ENCODE measurements at places on chromosomes 7 and 10.
A peak's percentile ranks its signal among the peaks of the same experiment; 100 is the strongest.

DNA sequence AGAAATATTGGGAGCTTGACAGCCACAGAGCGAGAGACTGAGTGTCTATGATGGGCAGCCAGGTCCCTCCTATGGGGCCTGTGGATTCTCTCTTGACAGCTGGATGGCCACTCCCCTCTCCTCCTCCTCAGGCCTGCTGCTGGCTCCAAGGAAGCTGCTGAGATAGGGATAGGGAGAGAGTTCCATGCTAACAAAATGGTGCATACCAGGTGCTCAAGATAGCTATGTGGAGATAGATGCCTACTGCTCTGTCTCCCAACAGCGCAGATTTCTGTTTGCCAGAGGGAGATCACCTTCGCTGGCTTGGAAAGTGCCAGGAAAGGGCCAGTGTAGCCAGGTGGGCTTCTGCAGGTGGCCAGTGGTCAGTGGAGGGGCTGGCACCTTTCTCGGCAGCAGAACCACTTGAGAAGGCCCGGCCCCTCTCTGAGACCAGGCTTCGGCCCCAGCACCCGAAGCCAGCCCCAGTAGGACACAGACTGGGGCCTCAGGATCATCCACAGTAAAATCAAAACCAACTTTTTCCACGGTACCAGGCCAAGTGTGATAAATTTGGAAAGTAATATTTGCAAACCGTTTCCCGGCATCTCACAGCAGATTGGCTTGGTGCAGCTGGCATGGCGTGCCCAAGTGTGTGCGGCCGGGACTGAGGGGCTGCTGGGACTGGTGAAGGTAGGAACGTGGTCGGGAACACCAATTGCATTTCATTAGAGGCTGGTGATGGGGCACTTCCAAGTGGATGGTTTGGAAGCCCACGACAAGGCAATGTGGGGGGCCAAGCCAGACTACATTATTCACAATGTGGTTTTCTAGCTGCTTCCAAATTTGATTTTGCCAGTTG is 139.6 kb downstream of the PTPN20 start:
- DNase-seq = no peak

DNA sequence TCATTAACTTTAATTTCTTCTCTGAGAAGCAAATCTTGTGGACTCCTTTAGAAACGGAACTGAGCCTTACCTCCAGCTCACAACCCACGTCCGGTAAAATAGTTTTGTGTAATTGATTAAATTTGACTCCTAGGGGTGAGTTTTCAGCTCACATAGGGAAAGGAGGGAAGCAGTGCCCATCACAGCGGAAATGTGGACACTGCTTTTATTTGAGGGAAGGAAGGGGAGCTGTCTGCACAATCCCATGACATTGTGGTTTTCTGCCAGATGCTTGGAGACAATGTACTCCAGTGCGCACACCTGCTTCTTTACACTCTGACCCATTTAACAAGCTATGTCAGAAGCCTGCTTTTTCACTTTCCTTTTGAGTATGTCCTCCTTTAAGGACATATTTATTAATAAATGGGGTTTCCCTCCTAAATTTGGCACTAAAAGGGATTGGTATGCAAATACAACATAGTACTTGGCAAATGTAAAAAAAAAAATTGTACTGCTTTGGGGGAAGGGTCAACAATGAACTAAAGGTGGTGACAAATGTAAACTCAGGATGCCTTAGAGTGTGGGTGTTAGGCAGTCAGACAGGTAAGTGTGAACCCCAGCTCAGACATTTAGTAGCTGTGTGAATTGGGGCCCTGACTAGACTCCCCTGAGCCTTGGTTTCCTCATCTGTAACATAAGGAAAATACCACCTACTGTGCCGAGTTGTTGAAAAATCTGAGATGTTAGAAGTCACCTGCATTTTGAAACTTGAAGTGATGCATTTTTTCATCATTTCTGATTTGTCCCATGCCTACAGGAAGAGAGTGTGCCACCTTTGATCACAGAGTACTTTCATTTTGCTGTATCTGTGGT is 90.2 kb upstream of the KLF6 start:
- no peak for DNase-seq

DNA sequence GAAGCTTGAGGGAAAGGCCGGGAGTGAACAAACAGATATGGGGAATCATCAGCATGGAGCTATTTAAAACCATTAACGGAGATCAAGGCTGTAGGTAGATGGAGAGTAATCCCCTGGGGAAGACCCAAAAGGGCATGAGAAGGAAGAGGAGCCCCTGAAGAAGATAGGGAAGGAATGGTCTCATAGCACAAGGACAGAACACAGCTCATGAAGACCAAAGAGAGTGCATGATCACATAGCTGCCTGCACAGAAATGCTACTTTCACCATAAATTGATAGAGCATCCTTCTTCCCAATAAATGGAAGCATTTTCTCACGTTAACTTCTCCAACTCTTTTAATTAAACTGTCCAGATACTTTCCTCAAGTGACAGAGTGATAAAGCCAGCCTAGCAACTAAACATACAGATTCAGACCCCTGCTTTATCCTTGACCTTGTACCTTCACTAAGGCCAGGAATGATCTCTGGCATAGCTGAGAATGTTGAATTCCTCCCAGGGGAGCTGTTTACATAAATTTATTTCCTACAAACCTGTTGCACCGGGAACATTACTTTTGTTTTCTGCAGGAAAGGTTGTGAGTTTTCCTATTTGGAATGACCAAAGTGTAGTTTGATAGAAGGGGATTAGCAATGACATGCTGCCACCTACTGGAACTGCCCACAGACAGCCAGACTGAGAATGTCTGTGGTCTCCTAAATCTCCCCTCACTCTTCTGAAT is 110.8 kb upstream of the LRGUK start:
- DNase-seq = no peak

GRCh38 chr10:47159361-47160260 is 140.4 kb upstream of the GDF10 start:
- DNase-seq = no peak

DNA sequence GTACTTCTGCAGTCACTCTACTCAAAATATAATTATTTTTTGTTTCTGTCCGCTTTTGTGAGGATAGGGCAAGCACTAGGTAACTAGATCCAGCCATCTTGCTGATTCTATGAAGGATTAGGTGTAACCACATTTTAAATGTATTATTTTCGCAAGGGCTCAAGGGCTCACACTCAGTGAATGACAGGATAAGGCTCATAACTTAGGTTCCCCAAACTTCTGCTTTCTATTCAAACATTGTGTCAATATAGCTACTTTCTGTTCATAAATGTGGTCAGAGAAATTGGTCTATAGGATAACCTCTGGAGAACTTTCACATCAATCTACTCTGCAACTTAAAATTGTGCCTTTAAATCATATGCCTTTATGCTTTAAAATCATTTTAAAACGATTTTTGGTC is 1141.2 kb downstream of the SORCS1 start:
- no peak for DNase-seq

DNA sequence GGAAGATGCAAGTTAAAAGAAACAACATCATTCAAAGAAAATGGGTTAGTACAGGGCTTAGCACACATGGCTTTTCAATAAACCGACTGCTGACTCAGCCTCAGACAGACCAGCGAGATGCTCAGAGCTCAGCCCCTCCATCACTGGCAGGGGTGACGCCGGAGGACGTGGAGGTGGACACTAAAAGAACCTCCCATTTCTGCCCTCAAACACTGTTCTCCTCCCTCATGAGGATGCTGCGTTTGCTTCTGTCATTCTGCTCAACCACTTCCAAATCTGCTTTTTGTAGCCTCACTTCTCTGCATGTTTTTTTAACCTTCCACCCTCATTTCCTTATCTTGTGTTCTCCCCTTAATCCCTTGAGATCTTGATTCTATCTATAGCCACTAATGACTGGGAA is 15.3 kb downstream of the DENND11 start:
- no peak for DNase-seq

DNA sequence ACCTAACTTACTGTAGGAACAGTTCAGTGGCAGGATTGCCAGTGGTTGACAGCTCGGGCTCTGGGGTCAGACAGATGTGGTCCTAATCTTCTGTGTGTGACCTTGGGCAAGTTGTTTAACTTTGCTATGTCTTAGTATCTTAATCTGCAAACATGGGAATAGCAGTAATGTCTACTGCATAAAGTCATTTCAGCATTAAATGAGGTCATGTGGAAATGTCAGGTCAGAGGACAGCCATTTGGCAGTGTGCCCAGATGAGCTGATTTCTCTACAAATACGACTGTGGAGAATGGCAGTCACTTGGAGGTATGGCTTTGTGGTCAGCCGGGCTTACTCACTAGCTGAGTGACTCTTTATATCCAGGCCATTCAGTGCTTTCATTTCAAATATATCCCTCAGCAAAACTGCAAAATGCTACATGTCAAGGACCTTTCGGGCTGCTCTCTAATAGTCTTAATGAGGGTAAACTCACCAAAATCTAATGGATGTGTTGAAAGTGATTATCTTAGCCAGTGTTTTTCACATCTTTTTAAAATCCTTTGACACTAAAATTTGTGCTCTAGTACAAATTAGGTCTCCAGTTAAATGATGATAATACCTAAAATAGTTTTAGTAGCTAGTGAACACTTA is 171.4 kb downstream of the ST7 start:
- peak; percentile 65 for DNase-seq

DNA sequence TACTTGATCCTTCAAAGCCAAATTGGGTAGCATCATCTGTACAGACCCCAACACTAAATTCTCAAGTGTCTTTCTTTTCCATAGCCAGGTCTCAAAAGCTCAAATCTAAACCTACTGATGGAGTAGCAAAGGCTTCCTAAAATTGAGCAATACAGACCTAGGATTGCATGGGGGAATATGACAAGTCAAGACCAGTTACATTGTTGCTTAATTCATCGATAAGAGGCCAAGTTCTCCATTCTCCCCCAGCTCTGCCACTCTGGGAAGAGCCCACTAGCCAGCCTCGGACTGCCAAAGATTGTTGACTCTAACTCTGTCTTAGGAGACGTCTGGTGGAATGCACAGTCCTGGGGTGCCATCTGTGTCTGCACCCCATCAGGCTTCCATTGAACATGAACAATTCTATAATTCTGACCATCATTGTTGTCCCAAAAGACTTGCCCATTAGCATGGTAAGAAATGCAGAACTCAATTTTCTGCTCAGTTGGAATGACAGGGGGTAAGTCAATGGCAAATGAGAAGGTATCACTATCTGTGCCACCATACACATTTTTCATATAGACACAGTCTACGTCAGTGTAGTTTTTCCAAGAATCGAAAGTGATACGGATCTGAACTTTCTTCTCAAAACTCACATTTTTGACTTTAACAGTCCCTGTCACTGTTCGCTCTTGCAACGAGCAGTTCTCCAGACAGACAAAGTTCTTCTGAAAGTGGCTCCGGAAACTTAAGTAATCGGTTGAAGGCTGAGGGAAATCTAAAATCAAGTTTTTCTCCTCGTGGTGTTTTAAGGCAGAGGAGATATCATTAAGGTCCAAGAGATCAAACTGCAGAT is 2.9 kb downstream of the PPP1R3C start:
- no peak for DNase-seq

DNA sequence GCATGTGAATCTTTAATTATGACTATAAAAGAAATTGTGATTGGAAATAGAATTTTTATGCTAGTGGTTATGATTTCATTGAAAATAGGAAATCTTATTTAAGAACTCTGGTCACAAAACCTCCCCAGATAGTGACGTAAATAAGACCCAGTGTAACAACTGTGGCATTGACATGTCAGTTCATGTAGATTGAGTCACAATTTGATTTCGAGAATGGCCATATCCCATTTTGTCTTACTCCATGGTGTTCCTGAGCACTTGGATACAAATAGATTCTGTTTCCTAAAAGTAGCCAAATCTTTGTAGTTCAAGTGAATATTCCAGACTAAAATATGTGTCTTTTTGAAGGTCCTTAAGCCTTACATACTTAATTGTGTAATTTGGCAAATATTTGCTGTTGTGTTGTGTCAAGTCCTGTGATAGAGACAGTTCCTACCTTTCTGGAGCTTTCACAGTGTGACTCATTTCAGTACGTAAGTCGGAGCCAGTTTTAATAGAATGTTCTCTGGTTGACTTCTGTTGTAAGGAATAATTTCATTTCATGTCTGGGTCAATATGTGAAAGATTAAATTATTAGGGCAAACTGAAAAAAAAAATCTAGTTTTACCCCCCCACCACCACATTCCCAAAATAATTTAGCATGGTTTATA is 37.1 kb upstream of the TOMM7 start:
- no peak for DNase-seq

- DNase-seq = no peak
These were observed 340.5 kb downstream of the SDK1 start for GRCh38 chr7:3641582-3641981.

DNA sequence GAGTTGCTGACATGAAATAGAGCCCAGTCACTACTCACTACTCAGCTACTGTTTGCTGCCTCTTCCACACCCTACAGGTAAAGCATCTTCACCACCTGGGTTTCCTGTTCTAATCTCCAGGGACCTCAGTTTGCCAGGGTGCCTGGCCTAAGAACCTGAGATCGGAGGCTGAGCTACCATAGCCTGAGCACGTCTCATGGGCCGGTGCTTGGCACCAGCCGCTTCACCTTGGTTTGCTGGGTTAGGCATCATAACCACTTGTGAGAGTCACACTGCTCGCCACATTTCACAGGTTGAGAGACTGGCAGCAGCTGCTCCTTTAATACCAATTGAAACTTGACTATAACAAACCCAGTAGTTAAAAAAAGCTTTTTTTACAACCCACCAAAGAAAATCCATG is 75.1 kb downstream of the EMX2 start:
- no peak for DNase-seq

DNA sequence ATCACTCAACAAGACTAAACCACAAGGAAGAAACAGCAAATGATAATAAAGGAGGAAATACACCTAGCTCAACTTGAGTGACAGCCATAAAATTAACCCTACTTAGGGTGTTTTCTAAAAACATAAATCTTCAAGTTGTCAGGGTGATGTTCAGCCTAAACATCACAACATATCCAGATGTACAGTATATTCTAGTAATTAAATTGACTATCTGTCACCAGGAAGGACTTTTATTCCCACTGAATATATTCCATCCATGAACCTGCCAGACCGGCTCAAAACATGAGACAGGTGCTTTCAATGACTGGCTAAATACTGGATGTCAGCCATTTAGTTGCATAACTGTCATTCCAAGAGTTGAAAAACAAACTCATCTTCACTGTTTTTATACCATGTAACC is 298.1 kb upstream of the NEBL start:
- DNase-seq = no peak

DNA sequence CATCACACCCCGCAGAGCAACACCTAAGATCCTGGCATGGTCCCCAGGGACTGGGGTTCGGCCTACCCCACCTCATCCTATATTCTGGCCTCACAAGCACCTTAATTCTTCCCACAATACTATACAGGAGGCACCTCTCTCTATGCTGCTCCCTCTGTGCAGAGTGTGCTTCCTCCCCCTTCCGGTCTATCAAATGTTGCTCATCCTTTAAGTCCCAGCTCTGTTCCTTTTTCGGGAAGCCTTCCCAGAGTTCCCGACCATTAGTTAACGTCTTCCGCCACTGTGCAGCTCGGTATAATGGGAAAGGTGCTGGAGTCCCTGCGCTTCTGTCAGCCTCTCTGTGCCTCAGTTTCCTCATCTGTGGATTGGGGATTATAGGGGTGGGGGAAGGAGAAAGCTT is 21.8 kb downstream of the PALD1 start:
- DNase-seq = no peak
